ENCODE measurements at places on chromosomes 12 and 14.

GRCh38 chr12:87117526-87117925 is 861.3 kb upstream of the MGAT4C start:
- no peak for DNase-seq

DNA sequence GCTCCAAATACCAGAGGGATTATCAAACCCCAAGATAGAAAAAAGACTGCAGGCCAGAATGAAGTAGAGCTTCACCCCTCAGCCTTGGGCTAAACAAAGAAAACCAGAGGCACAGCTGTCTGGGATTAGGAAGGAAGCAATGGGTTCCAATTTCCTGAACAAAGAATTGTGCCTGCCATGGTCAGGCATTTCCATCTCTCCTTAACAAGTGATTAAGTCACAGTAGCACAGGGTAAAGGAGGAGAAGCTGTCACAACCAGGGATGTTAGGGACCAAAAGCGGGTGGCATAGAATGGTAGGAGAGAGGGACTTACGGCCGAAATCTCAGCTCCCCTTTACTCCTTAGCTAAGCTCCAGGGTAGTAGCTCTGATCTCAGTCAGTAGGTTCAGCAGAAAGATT is 33.9 kb downstream of the SPTLC2 start:
- DNase-seq = no peak

DNA sequence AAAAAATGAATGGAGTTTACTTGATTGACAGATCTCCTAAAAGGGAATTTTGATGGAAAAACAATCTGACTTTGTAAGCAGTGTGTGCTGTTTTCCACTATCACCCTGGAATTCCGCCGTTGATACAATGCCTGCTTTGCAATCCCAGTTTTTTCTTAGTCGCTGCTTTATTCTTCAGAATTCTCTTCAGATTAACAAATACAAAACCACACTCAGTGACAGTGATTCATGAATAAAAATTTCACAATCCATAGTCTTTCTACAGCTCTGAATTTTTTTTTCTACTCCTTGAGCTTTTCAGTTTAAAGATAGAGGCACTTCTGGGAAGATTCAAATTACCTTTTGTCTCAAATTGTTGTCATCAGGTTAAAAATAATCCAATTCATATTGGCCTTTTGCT is 44.6 kb upstream of the KITLG start:
- DNase-seq = peak; percentile 10

- no peak for DNase-seq
Measured at GRCh38 chr12:32039347-32039746, 67.3 kb upstream of the BICD1 start.

DNA sequence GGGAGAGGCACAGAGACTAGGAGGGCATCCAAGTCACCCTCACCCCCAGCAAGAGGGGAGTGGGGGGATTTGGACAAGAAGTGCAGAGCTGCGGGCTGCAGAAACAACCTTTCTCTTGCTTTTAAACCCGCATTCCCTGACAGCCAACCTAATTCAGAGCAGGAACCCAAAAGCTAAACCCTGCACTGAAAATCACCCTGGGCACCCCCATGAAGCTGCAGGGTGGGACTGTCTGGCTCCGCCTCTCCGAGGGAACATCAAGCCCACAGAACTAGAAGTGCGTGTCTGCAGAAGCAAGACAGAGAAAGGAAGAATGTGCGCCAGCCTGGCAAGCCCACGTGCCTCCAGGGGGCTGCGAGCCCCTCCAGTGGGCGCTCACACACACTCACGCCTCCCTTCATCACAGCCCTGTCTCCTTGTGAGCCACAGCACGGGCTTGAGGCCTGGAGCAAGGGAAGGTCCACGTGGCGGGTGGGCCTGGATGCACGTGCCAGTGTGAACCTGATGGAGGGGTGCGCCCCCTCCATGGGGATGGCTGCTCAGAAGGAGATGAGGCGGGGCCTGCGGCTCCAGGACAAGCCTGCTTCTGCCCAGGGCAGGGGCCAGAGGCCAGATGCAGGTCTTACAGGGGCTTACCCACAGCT is 27.8 kb upstream of the PNMA1 start:
- no peak for DNase-seq

GRCh38 chr12:45509187-45509586 is 220.3 kb upstream of the ARID2 start:
- peak; percentile 21 for DNase-seq

GRCh38 chr12:125683748-125684381 is 618.6 kb downstream of the AACS start:
- DNase-seq = peak; percentile 57

- no peak for DNase-seq
Measured at GRCh38 chr12:42475106-42475505, 114.4 kb downstream of the PRICKLE1 start.

All from SK-MEL-5 (cell line).